ENCODE measurements at places on chromosomes 11 and 22.

DNA sequence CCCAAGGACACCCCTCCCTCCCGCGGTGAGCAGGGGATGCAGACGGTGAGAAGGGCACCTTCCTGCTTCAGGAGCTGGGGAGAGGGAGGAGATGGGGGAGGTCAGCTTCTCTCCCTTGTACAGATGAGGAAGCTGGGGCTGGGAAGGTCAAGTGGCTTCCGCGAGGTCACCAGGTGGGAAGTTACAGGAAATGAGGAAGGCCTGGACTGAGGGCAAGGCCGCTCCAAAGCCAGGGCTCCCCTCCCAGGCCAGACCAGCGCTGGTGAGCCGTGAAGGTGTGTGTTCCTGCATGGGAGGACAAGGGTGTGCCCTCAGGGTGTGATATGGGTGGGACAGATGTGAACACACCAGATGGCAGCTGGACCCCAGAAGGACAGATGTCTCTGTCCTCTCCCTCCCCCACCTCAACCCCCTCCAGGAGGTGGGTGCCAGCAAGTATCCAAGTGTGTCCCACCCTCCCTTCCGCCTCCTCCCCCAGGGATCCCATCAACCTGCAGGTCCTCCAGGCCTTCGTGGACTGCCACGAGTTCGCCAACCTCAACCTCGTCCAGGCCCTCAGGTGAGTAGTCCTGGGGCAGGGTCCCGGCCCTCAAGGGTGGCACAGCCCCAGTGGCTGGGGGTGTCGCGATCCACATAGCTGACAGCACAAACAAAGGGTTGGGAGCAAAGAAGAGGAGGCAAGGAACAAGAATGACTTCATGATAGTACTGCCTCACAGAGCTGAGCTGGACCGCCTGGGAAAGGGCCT, 16.6 kb downstream of the CYTH4 start:
- no peak for DNase-seq

DNA sequence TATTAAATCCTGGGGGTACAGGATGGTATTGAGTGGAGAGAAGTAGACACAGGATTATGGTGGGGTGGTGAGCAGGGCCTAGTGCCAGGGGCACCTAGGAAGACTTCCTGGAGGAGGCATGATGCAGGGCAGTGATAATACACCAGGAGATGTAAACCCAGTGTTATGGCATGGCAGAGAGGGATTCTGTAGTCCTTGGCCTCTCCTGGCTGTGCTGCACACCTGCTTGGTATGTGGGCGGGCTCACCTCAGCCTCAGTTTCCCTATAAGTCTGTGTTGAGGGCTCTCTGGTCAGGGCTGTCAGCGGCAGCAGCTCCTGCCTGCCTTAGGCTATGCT, 2.2 kb downstream of the PDXP start:
- DNase-seq: no peak

DNA sequence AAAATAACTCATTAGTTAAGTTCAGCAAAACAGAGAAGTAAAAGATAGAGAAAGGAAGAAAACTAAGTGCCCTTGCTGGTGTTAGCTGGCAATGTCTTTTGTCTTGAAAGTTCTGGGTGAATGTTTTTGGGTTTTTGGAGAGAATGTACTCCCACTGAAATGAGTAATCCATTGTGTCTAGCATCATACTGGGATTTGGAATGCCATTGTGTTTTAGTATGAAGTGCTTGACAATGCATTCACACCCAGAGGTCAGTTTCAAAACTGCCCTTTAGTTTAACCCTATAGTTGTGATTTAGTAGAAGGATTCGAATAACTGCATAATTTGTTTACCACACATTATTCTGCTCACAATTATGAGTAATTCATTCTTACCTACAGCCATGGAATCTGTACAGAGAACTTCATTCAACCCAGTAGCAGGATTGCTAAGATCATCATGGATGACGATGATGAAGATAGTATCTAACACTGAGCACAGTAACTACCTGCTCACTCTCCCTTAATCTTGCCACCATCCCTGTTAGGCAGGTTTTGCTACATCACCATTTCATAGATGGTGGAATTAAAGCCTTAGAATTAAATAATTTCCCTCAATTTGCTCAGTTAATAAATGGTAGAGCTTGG, 33.9 kb downstream of the MAML2 start:
- DNase-seq: no peak

- no peak for DNase-seq
Observed at GRCh38 chr11:38839071-38839470, 2241.0 kb upstream of the RAG2 start.

GRCh38 chr11:119723243-119723951, 5.6 kb downstream of the NECTIN1 start:
- no peak for DNase-seq

- no peak for DNase-seq
Observed at GRCh38 chr11:1238767-1239595, 16.1 kb downstream of the MUC5B start.

DNA sequence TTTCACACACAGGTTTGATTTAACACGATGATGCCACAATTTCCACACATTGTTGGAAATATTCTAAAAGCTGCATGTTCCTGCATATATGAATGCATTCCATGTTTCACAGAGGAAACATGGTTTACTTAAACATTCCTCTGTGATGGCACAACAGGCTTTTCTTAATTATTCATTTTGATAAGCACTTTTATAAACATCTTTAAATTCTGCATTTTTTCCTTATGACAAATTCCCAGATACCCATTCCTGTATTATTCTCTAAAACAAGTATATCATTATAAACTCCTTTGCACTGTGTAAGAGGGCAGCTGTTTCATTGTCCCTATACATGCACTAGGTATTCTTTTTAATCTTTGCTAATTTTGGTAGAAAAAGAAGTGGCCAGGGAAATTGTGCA, 532.3 kb downstream of the SOX6 start:
- DNase-seq: no peak

All from T-helper 2 cell (primary cell).